ENCODE measurements at places on chromosomes 5 and 9.

DNA sequence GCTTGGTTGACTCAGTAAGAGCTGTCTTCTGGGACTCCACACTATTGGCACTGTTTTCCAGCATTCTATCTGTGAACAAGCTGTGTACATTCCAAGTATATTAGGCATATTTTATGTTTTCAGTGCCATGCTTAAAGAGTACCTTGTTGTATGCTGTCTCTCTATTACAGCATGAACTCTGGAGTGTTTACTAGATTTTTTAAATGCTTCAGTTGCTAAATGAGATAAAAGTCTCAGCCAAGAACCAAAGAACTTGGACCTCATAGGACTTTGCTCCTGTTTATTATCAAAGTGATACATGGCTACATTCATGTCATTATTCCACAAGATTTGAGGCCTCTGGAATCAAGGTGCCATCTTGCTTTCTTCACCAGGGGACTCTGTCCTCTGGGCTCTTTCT is 167.2 kb downstream of the C9orf152 start:
- no peaks in the 10 kb centered on the region for H3K36me3 ChIP-seq
- no peak for DNase-seq
- H3K4me3 ChIP-seq = no peak overlapping the region

- peaks cover 19% of the 10 kb centered on the region for H3K4me1 ChIP-seq
- no peak overlapping the region for H3K27ac ChIP-seq
These were observed 102.1 kb downstream of the SUSD1 start for GRCh38 chr9:112072721-112073638.

- H3K4me1 ChIP-seq = peaks cover 22% of the 10 kb centered on the region
- peak overlapping the region; percentile 60 for H3K4me3 ChIP-seq
- peak overlapping the region; percentile 88 for H3K27ac ChIP-seq
- peaks cover 10% of the 10 kb centered on the region for H3K36me3 ChIP-seq
- H3K27me3 ChIP-seq = no peaks in the 10 kb centered on the region
- no peak for DNase-seq
These were observed 529 bp downstream of the CSNK1A1 start for GRCh38 chr5:149550594-149551226.

GRCh38 chr5:40474250-40474649 is 205.5 kb upstream of the PTGER4 start:
- H3K4me3 ChIP-seq = no peak overlapping the region
- H3K27me3 ChIP-seq = no peaks in the 10 kb centered on the region
- no peak for DNase-seq
- H3K36me3 ChIP-seq = no peaks in the 10 kb centered on the region
- no peak overlapping the region for H3K27ac ChIP-seq

DNA sequence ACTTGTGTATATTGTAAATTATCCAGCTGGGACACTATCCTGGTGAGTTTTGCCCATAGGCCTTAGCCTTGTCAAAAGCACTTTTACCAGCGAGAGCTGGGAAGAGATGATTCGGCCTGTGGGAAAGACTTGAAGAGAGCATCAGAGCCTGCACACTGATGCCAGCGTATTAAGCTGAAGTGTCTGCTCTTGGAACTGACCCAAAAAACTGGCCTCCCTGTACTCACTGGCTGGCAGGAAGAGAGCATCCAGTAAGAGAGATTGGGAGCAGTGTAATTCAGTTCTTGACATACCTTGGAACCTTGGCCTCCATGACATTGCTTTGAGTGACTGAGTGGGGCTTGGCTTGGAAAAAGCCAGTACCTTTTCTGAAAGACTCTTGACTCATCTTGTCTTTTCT is 73.7 kb downstream of the ZNF462 start:
- H3K4me3 ChIP-seq = no peak overlapping the region
- no peak for DNase-seq
- no peaks in the 10 kb centered on the region for H3K4me1 ChIP-seq
- no peak overlapping the region for H3K27ac ChIP-seq
- no peaks in the 10 kb centered on the region for H3K36me3 ChIP-seq
- no peaks in the 10 kb centered on the region for H3K27me3 ChIP-seq

DNA sequence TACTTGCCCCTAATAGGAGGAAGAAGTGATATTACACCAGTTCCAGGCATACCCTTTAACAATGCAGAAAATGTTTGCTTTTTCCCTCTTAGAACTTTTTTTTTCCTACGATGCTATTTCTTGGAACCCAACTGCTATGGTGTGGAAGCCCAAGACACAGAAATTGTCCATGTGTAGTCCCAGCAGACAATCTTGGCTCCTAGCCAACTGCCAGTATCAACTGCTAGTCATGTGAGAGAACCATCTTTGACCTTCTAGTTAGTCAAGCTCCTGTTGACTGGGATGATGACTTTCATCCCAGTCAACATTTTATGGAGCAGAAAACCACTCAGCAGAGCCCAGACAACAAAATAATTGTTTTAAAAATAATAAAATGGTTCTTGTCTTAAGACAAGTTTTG is 532.4 kb downstream of the TLR4 start:
- no peaks in the 10 kb centered on the region for H3K36me3 ChIP-seq
- H3K4me1 ChIP-seq = no peaks in the 10 kb centered on the region
- H3K27me3 ChIP-seq = no peaks in the 10 kb centered on the region
- no peak for DNase-seq

- H3K4me3 ChIP-seq = no peak overlapping the region
- H3K36me3 ChIP-seq = no peaks in the 10 kb centered on the region
- no peak for DNase-seq
- no peak overlapping the region for H3K27ac ChIP-seq
- H3K4me1 ChIP-seq = no peaks in the 10 kb centered on the region
- H3K27me3 ChIP-seq = no peaks in the 10 kb centered on the region
These were observed 120.7 kb downstream of the PBX3 start for GRCh38 chr9:125867751-125868415.

DNA sequence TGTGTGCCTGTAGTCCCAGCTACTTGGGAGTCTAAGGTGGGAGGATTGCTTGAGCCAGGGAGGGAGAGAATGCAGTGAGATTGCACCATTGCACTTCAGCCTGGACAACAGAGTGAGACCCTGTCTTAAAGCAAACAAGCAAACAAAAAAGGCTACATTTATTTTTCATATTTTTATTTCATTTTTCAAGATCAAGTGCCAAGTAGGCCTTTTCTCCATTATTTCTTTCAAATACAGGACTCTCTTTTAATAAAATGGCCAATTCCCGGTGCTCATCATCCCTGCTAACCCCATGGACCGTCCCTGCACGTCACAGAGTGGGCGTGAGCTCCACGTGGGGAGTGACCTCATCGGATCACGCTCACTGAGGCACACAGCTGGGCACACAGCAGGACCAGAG is 9.3 kb upstream of the GBGT1 start:
- no peaks in the 10 kb centered on the region for H3K4me1 ChIP-seq
- no peak overlapping the region for H3K4me3 ChIP-seq
- H3K27me3 ChIP-seq = no peaks in the 10 kb centered on the region
- no peak overlapping the region for H3K27ac ChIP-seq
- H3K36me3 ChIP-seq = no peaks in the 10 kb centered on the region
- DNase-seq = no peak

- no peak for DNase-seq
- no peaks in the 10 kb centered on the region for H3K27me3 ChIP-seq
- H3K4me1 ChIP-seq = no peaks in the 10 kb centered on the region
- H3K27ac ChIP-seq = no peak overlapping the region
- no peaks in the 10 kb centered on the region for H3K36me3 ChIP-seq
These were observed 15.7 kb downstream of the FTMT start for GRCh38 chr5:121867403-121867802.

GRCh38 chr5:172541773-172542136 is 87.4 kb upstream of the SH3PXD2B start:
- no peaks in the 10 kb centered on the region for H3K4me1 ChIP-seq
- H3K4me3 ChIP-seq = no peak overlapping the region
- no peaks in the 10 kb centered on the region for H3K27me3 ChIP-seq
- H3K36me3 ChIP-seq = no peaks in the 10 kb centered on the region

DNA sequence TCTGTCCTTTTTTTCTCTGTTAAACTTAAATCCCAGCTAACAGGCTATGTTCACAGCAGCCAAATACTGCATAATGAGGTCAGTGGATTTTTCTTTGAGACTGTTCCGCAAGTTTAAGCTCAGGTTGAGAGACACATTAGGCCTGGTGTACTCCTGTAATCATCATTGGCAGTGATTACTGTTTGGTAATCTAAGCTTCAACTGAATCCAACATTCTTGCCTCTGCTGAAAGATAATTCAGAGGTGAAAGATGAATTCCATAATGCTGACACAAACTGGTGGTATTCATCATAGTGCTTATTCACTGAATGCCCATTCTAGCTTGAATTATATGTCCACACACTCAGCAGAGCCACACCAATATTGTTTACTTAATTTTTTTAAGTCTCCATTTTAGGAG is 108.5 kb downstream of the NFIB start:
- no peaks in the 10 kb centered on the region for H3K4me1 ChIP-seq
- H3K27me3 ChIP-seq = no peaks in the 10 kb centered on the region
- no peak overlapping the region for H3K27ac ChIP-seq
- no peak for DNase-seq

- DNase-seq = peak; percentile 18
- H3K4me3 ChIP-seq = peak overlapping the region; percentile 80
- H3K27ac ChIP-seq = peak overlapping the region; percentile 98
- peaks cover 26% of the 10 kb centered on the region for H3K4me1 ChIP-seq
- peaks cover 2% of the 10 kb centered on the region for H3K36me3 ChIP-seq
These were observed 795 bp downstream of the CNOT8 start for GRCh38 chr5:154858972-154859871.

- H3K27me3 ChIP-seq = no peaks in the 10 kb centered on the region
- peaks cover 59% of the 10 kb centered on the region for H3K4me1 ChIP-seq
- H3K27ac ChIP-seq = peak within 1 kb of the TSS; percentile 93
- peak; percentile 81 for DNase-seq
These were observed at the start of gene GRK6 for GRCh38 chr5:177426566-177427210. GRK6 (plus strand) TSS chr5:177426676; CDS start chr5:177426846, 170 bp downstream.

- peak overlapping the region; percentile 38 for H3K27ac ChIP-seq
- peaks cover 12% of the 10 kb centered on the region for H3K36me3 ChIP-seq
These were observed 757 bp downstream of the TMEM250 start for GRCh38 chr9:136117916-136118319.

GRCh38 chr5:142692321-142692894 is 6.5 kb upstream of the FGF1 start:
- DNase-seq = no peak
- H3K27me3 ChIP-seq = no peaks in the 10 kb centered on the region
- no peaks in the 10 kb centered on the region for H3K36me3 ChIP-seq
- H3K4me1 ChIP-seq = no peaks in the 10 kb centered on the region
- no peak overlapping the region for H3K27ac ChIP-seq
- H3K4me3 ChIP-seq = no peak overlapping the region

All from natural killer cell (primary cell).